ENCODE measurements at places on chromosomes 13 and 19.

GRCh38 chr13:21898945-21899344, 228.1 kb downstream of the FGF9 start:
- DNase-seq, result no peak

- no peak for DNase-seq
Measured at GRCh38 chr19:5459360-5459759, 4.1 kb downstream of the ZNRF4 start.

GRCh38 chr19:1237027-1237659, 662 bp downstream of the CBARP start:
- DNase-seq, result no peak

DNA sequence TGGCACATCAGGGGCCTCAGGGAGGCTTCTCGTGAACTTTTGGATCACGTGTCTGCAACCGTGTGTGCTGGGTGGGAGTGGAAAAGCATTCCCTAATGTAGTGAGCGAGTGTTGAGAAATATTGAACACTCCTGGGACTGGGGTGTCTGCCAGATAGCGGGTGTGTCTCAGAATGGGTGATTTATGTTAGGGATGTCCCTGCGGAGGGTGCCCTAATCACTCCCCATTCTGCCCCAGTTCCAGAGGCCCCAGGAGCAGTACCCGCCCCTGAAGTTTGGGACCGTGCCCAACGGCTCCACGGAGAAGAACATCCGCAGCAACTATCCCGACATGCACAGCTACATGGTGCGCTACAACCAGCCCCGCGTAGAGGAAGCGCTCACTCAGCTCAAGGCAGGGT, 24.2 kb upstream of the GRWD1 start:
- DNase-seq, result no peak

GRCh38 chr13:39501702-39502324, 101.2 kb downstream of the LHFPL6 start:
- no peak for DNase-seq

GRCh38 chr13:74555276-74555625, 421.0 kb upstream of the KLF12 start:
- no peak for DNase-seq

- no peak for DNase-seq
Measured at GRCh38 chr13:42190529-42190928, 81.4 kb upstream of the AKAP11 start.

GRCh38 chr13:35984776-35985453, 146.3 kb downstream of the DCLK1 start:
- DNase-seq, result no peak

- DNase-seq, result no peak
Measured at GRCh38 chr19:51590441-51590840, 19.4 kb downstream of the ZNF175 start.

Measured in stimulated activated CD4-positive, alpha-beta T cell treated with anti-CD3 and anti-CD28 coated beads, TNF-alpha, amount 100 ng/mL, for 48 hours (primary cell).